ENCODE measurements at places on chromosomes 6 and 20. TPM values are rescaled to one million over a fixed set of nuclear protein-coding genes. Genes with fewer than 3 reads are reported as not detected.

- no peak for DNase-seq
Observed at GRCh38 chr20:6466075-6466810, 301.2 kb upstream of the BMP2 start.

DNA sequence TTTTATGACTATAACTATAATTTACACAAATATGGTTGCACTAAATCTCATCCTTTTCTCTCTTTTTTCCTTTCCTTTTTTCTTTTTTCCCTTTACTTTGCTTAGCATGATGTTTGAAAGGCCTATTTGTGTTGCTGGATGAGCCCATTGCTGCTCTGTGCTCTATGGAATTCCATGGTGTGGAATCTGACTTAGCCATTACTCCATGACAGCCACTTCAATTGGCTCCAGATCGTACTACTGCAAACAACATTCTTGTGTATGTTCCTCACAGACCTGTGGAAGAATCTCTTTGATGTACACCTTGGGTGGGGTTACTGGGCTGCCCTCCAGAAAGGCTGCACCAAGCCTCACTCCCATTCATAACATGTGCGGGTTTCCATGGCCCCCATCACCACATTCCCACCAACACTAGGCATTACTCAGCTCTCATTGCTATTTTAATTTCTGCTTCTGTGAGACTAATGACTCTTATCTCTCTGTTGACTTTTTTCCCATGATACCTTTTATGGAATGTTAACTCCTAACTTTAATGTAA is 979.0 kb downstream of the KIF16B start:
- no peak for DNase-seq

DNA sequence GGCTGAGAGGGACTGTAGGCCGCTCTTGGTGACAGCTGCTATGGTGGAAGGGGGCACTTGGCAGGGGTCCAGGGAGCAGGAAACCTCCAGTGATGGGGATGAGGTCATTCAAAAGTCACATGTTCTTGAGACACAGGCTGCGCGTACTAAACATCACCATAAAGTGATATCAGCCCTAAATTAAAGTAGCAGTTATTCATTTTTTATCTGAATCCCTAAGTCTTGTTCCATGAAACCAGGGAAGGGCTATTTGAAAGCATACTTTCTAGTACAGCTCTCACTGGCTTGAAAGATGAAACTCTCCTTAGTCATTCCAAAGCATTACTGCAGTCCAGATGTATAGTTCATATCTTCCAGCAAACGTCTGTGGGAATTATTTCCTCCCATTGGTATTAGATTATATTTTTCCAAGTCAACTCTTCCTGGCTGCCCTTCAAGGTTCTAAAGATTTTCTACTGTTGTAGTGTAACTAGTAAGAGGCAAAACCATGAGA is 373.1 kb downstream of the CD109 start:
- DNase-seq = no peak

Gene THEMIS
- not detected for total RNA-seq

DNA sequence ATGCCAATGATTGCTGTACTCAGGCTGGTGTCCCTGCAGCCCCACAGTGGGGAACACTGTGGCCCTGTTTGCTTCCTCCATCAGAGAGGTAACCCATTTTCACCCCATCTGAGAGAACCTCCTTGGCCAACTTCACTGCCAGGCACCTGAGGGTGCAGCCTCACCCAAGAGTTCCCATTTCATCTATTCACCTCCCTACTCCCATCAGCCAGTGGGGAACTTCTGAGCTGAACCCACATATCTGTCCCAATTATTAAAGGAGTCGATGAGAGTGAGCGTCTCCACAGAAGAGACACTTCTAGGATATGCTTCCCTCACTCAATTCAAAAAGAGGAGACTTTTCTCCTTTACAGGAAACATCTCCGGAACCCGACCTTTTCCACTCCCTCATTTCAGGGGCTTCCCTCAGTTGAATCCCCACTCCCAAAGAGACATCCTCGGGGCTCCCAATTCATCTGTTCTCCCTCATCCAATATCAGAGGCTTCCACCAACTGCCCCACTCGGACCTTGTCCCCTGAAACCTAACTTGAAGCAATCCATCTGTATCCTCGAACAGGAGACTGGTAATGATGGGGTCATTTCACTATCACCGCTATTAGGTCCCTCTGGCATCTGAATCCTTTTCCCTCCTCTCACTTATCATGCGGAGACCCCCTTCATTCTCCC is 988 bp downstream of the UBE2V1 start:
- no peak for DNase-seq

DNA sequence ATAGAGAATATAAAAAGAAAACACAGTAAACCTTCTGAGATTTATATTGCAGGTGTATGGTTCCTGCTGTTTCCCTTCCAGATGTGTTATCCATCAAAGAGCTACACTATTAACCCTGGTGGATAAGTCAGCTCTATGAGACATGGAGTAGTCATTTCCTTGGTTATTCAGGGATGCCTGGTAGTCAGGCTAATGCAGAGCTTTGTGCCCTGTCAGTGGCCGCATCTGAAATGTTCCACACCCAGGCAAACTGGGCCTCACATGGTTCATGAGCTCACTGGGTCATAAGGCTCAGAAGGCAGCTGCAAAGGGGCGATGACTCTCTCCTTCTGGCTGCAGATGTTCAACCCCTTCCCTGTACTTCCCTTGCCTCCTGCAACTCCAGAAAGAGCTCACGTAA is 473.6 kb downstream of the EPHA7 start:
- peak; percentile 59 for DNase-seq

Gene LRFN2
- not detected for total RNA-seq

Gene GPR63
- total RNA-seq = 0.98 TPM

- DNase-seq = no peak
Observed at GRCh38 chr6:106110164-106110826, 24.2 kb downstream of the PRDM1 start.

Gene ADGRF5
- 0.14 TPM for total RNA-seq

DNA sequence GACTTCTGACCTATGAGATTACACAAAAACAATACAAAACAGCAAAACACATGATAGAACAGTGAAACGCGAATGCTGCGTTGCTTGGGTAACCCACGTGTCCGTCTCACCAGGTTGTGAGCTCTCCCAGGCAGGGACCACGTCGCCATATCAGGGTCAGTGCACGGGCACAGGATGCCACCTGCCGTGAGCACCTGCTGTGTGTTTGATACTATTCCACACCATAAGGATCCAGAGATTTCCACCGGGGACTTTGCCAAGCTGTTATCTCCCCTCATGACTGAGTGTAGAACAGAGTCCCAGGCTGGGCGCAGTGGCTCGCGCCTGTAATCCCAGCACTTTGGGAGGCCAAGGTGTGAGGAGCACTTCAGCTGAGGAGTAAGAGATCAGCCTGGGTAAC is 288.0 kb downstream of the BMP7 start:
- DNase-seq = no peak

Gene FHL5
- total RNA-seq = not detected

DNA sequence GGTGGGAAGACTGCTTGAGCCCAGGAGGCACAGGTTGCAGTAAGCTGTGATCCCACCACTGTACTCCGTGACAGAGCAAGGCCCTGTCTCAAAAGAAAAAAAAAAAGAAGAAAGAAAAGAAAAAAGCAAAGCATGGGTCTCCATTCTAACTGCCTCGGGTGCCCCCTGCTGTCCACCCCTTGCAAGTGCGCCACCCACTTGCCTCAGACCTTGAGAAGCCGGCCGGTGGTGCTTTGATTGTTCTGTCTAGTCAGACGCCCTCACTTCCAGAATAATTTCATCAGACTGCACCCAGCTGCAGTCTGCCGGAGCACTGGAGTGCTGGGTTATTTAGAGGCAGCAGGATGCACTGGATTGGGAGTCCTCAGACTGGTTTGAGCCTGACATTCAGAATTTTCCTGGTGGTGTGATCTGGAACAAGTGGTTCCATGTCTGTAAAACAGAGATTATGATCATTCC is 17.6 kb upstream of the TM9SF4 start:
- no peak for DNase-seq

DNA sequence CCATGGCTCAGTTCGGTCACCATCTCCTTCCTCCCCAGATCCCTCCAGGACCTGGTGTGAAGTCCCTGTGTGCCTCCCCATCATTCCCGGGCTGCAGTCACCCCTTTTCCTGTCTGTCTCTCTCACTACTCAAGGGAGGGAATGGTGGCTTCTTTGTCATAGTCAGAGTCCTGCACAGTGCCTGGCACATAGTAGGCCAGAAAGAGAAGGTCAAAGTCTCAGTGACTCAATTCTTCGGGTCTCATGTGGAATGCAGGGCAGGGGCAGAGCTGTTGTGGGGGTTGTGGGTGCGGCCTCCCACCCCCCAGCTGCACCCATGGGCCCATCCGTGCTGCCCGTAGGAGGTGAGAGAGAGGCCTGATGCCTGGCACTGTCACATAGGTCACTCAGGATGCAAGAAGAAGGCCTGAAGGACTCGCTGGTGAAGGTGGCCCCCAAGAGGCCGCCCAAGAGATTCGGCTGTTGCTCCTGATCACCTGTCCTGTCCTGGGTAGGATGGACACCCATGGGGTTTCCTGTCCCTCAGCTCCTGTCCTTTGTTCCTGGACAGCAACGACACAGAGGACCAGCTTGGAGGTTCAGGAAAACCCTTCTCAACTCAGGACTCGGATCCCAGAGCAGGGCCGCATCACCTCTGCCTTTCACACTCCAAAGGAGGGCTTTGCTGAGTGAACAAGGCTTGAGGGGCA is 34.1 kb downstream of the RAB44 start:
- DNase-seq = no peak
